ENCODE measurements at places on chromosomes 12 and 14. TPM values are rescaled to one million over a fixed set of nuclear protein-coding genes. Genes with fewer than 3 reads are reported as not detected.

GRCh38 chr12:52604859-52605258 is 3.6 kb upstream of the KRT72 start:
- DNase-seq: no peak

- DNase-seq: peak; percentile 19
Measured at GRCh38 chr12:79373896-79374499, 316.8 kb downstream of the PAWR start.

GRCh38 chr14:101497684-101498525 is 63.4 kb upstream of the DIO3 start:
- DNase-seq: no peak

DNA sequence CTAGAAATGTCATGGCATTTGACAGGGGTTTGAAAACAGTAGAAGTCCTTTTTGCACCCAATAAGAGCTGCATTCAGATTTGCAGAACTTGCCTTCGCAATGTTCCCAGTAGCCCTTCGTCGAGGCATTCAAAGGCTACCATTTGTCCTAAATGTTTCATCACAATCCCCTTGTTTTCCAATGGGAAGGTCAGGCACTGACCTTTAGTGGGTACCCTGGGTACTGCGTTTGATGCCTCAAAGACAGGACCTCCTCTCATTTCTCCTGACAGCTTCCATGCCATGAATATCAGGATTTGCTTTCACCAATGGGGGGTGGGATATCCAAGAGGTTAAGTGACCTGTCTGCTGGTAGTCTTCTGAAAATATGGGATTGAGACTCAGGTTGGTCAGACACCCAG is 1063.1 kb downstream of the BCL11B start:
- no peak for DNase-seq

DNA sequence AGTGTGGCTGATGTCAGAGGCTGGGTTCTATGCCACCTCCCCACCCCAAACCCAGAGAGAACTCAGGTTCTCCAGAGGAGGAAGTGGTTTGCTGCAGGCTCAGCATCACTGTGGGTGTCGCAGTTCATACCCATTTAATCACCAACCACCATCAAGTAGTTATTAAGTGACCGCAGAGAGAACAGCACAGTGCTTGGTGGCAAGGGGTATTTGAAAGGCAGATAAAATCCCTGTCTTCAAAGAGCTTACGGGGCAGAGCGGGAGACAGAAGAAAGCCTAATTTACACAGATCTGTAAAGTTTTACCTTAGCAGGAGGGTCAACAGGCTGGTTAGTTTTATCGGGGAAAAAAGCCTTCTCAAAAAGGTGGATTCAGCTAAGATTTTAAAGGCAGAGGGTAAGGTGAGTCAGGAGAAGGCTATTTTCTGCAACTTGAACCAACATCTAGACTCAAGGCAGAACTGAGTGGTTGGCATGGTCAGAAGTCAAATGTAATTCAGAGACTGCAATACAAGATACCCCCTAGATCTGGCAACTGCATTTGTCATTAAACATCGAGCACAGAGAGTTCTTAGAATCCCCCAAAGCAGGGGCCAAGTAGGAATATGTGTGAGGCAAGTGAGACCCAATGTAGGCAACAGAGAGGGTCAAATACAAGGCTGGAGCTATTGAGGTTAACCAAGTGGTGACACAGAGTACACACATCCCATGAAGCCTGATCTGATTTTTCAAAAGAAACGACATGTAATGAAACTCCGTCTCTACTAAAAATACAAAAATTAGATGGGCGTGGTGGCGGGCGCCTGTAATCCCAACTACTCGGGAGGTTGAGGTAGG is 13.2 kb downstream of the PXN start:
- no peak for DNase-seq

GRCh38 chr12:22101749-22102243 is 55.8 kb downstream of the CMAS start:
- peak; percentile 93 for DNase-seq

DNA sequence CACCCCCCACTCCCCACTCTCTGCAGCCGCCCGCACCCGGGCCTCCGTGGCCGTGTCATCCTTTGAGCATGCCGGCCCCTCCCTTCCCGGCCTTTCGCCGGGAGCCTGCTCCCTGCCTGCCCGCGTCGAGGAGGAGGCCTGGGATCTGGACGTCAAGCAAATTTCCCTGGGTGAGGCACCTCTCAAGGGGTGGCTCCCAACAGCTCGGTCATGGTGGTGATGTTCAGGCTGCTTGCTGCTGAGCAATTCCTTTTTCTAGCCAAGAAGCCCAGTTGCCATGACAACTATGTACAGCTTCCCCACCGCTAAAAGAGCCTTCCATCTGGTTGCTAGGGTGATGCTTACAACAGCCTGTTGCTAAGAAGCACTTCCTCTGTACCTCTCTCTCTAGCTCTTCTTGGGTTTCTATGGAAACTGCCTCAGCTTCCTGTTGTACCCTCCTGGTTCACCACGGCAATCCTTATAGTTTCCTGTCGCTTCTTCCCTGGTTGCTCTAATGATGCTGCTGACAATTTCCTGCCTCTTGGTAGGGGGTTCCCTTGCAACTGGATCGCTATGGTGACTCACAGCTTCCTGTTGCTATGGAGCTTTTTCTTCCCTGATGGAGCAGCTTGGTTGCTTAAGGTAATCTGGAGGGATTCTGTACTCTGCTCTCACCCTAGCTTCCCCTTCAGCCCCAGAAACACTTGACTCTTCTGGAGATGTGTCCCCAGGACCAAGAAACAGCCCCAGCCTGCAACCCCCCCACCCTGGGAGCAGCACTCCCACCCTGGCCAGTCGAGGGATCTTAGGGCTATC is 11.0 kb downstream of the ZNF219 start:
- peak; percentile 78 for DNase-seq

The FKBP4 gene
- 40.6 TPM for total RNA-seq

The SLC15A5 gene
- not detected for total RNA-seq

The KRT86 gene
- 0.48 TPM for total RNA-seq

The TMEM132D gene
- 0.98 TPM for total RNA-seq

DNA sequence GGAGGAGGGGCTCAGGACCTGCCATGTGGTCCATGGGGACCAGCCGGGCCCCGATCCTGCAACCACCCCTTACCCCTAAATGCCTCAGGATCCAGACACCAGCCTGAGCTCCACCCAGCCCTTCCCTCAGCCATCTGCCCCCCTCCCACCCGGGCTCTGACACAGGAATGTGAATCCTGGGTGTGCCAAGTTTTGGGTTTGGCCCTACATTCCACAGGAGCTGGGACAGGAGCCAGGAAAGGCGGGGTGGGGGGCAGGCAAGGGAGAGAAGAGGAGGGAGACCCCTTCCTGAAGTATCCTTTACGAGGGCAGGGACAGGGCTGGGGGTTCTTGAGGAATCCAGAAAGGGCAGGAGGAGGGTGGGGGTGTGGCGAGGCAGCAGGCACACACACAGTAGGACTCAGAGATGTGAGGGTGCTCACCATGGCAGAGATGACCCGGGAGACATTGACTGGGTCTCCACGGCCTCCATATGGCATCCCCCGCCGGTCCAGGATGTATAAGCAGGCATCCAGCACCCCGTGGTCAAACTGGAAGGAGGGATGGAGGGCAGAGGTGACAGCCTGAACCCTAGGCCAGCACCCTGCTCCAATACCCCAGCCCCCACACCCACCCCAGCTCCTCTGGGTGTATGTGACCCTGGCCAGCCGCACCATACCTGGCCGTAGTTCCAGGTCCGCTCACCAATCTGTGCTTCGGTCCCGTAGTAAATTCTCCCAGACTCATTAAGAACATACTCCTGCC is 3.5 kb downstream of the TGM1 start:
- DNase-seq: peak; percentile 14

DNA sequence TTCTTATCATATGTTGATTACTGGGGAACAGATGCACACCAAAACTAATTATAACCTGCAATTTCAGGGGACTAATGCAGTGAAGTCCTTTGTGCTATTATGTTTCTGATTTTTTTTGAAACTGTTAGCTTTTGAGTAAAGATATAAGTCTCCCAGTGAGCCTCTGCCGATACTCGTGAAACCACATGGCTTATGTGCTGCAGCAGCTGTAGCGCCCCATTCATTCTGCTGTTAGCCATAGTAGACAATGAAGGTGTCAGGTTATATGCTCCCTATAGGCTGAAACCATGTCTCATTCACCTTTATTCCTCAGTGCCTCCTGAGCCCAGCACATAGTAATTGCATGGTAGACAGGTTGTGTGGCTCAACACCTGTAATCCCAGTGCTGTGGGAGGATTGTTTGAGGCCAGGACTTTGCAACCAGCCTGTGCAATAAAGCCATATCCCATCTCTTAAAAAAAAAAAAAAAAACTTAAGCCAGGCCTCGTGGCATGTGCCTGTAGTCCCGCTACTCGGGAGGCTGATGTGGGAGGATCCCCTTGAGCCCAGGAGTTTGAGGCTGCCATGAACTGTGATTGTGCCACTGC is 25.0 kb downstream of the GOLGA5 start:
- DNase-seq: no peak

The KLRB1 gene
- total RNA-seq: not detected

- peak; percentile 92 for DNase-seq
Measured at GRCh38 chr14:61145903-61146481, 135.1 kb downstream of the TMEM30B start.

DNA sequence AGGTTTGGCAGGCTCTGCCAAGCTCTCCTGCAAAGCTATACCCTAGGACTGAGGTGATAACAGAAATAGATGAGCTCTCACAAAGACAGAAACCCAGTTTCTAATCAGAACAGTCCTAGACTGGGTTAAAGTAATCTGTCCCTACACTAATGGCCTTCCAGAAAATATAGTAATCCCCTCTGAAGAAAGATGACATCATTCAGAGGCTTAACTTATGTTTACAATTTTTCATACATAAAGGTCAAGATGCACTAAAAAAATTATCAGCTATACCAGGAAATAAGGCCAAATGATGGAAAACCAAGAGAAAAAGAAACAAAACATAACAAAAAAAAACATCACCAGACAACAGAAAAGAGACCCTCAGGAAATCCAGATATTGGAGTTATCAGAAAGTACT is 4.9 kb upstream of the WASHC4 start:
- DNase-seq: no peak

Data from RPMI7951 (cell line).